ENCODE measurements at places on chromosomes 12 and 14. TPM values are rescaled to one million over a fixed set of nuclear protein-coding genes. Genes with fewer than 3 reads are reported as not detected.

DNA sequence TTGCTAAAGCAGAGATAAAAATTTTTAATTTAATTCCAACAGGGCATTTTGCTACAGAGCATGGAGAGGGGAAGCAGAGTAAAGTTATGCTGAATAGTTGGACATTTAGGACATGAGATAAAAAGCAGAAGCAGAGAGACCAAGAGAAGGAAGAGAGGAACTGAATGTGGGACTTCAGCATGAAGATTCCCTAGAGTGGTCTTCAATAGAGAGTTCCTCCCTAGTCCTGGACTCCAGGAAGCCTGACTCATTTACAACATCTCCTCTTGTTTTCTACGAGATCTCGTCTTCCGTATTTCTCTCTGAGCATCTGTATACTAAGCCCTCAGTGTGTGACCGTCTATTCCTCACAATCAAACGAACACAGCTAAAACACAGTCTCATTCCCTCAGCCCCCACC lies 35.2 kb upstream of the IFT81 start:
- DNase-seq = no peak

GRCh38 chr12:34386016-34386415 lies 363.7 kb downstream of the ALG10 start:
- no peak for DNase-seq

GRCh38 chr14:58701156-58701555 lies 63.4 kb downstream of the DACT1 start:
- no peak for DNase-seq

GRCh38 chr12:51521554-51522276 lies 69.3 kb upstream of the SCN8A start:
- DNase-seq = peak; percentile 28

DNA sequence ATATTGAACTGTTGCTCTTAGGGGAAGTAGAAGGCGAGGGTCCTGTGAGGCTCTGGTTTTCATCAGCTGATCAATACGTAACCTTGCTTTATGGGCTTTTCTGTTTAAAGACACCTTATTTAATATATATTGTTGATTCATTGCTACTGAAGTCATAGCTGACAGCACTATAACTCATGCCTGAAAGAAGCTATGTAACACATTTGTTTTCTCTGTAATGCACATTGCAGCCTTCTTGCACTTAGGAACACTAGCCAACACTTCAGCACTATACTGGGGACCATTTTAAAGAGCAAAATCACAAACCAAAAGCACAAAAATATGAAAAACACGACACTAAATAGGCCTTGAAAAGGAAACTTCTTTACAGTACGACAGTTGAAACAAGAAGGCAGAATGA lies 135.7 kb downstream of the TTC6 start:
- DNase-seq = no peak

DNA sequence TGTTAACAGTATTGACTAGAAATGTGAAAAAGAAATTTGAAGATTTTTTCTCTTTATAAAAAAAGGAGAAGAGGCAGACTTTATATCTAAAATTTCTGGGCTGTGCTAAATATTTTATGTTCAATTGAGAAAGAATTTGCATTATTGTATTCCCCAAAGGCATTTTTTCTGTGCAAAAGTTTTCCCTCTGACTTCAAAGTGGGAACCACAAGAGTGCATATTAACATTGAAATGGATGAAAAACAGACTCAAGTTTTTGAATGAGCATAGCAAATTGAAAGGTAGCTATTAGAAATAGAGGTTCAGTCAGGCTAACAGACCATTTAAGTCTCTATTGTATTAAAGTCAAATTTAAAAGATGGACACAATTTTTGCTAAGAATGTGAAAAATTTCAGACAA lies 95.2 kb downstream of the RASSF9 start:
- no peak for DNase-seq

GRCh38 chr12:108702595-108703320 lies 28.6 kb downstream of the CORO1C start:
- no peak for DNase-seq

The SINHCAF gene
- total RNA-seq = 840 TPM

The TAS2R42 gene
- not detected for total RNA-seq

The RDH16 gene
- 1.1 TPM for total RNA-seq

- peak; percentile 78 for DNase-seq
Measured at GRCh38 chr14:50335389-50335788, 23.3 kb downstream of the DMAC2L start.

GRCh38 chr12:105292705-105293104 lies 37.8 kb upstream of the C12orf75 start:
- no peak for DNase-seq
